ENCODE measurements at places on chromosomes 12 and 14. TPM values are rescaled to one million over a fixed set of nuclear protein-coding genes. Genes with fewer than 3 reads are reported as not detected.
A peak's percentile ranks its signal among the peaks of the same experiment; 100 is the strongest.

The KRT6B gene
- total RNA-seq, result 0.40 TPM

The LPAR5 gene
- 1.9 TPM for total RNA-seq

The SLC25A21 gene
- 1.5 TPM for total RNA-seq

The HOXC10 gene
- 0.51 TPM for total RNA-seq

The RNASE7 gene
- total RNA-seq, result not detected

The KTN1 gene
- total RNA-seq, result 162 TPM

The INHBC gene
- total RNA-seq, result 0.46 TPM

The KRT72 gene
- not detected for total RNA-seq

The TAS2R30 gene
- total RNA-seq, result 1.5 TPM

The RHOJ gene
- total RNA-seq, result 2.5 TPM

The SLC41A2 gene
- total RNA-seq, result 18.7 TPM

The GPR132 gene
- 0.68 TPM for total RNA-seq

The CD163L1 gene
- total RNA-seq, result 8.2 TPM

The SELPLG gene
- total RNA-seq, result 2.6 TPM

DNA sequence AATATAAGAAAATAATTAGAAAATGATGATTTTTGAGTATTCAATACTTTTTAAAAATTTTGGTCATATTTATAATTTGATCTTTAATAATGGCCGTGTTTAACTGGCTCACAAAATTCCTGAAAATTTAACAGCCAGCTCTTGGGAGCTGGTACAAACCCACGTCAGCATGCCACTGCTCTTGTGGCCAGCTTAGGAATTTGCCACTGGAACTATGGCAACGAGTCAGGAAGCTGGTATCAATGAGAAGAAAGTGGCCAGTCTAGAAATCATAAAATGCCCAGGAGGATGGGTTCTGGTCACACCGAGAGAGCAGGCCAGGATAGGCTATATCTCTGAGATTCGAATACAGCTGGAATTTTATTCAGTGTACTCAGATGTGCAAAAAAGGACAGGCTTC lies 72.2 kb upstream of the PLEKHG3 start:
- no peak for DNase-seq
- no peaks in the 10 kb centered on the region for H3K4me1 ChIP-seq
- no peak overlapping the region for H3K27ac ChIP-seq
- no peaks in the 10 kb centered on the region for H3K27me3 ChIP-seq
- no peak overlapping the region for H3K4me3 ChIP-seq
- no peaks in the 10 kb centered on the region for H3K36me3 ChIP-seq

GRCh38 chr12:4037747-4038312 lies 164.6 kb upstream of the PARP11 start:
- no peaks in the 10 kb centered on the region for H3K4me1 ChIP-seq
- no peak overlapping the region for H3K27ac ChIP-seq
- DNase-seq, result peak; percentile 59
- no peaks in the 10 kb centered on the region for H3K27me3 ChIP-seq

DNA sequence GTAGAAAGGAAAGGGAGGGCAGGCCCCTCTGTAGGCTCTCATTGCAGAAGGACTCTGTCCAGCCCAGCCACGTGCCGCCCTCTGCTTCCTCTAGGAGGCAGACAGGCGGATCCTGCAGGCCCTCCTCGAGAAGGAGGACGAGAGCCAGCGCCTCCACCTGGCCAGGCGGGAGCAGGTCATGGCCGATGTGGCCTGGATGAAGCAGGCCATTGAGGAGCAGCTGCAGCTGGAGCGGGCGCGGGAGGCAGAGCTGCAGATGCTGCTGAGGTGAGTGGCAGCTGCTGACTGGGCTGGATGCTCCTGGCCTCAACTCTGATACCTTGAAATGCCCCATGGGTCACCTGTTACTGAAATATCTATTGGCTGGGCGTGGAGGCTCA lies 10.9 kb downstream of the TCHP start:
- no peak overlapping the region for H3K4me3 ChIP-seq
- H3K4me1 ChIP-seq, result no peaks in the 10 kb centered on the region
- no peaks in the 10 kb centered on the region for H3K27me3 ChIP-seq
- H3K36me3 ChIP-seq, result no peaks in the 10 kb centered on the region
- no peak overlapping the region for H3K27ac ChIP-seq

DNA sequence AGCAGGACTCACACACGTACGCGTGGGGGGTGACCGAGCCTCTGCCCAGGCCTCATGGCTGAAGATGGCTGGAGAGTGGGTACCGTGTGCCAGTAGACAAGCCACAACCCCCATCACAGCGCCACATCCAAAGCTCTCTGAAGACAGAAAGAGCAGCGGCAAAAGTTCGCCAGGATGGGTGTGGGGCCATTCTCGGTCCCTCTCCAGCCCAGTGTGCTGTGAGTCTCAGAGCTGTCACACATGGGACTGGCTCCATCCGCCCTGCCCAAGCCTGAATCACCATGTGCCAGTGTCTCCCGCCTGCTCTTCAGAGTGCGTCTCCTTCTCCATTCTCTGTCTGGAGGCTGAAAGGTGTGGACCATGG lies 5.7 kb downstream of the TMEM179 start:
- no peak overlapping the region for H3K27ac ChIP-seq
- no peak overlapping the region for H3K4me3 ChIP-seq
- no peaks in the 10 kb centered on the region for H3K4me1 ChIP-seq
- H3K27me3 ChIP-seq, result peaks cover 13% of the 10 kb centered on the region
- no peaks in the 10 kb centered on the region for H3K36me3 ChIP-seq

DNA sequence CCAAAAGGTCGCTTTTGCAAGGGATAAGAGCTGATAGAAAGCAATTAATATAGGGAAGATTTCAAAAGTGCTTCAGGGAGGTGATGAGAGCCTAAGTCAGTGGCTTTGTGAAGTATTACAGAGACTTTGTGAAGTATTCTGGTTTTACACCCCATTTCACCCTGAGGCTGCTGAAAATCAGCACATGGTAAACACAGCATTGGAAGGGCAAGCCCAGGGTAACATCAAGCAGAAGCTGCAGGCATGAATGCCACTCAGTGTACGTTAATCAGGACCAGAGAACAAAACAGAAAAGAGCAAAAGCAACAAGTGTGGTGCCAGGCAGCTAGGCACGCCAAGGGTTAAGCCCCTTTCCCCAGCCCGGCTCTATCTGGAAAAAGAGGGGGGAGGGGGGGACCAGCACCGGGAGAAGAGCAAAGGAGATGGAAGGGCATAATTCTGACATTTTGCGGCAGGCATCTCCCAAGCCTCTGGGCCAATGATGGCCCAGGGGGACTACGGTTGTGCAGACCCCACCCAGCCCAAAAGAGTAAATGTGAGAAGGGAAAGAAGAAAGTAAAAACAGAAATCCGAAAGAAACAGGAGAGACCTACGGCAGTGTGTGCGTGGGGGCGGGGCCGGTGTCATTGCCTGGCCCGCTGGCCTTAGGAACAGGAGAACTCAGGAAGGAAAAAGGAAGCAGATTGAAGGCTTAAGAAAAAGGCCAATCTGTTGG lies 58.9 kb downstream of the DHRS2 start:
- H3K27me3 ChIP-seq, result no peaks in the 10 kb centered on the region
- H3K4me3 ChIP-seq, result peak overlapping the region; percentile 8

GRCh38 chr12:77232045-77232444 lies 166.7 kb upstream of the E2F7 start:
- no peaks in the 10 kb centered on the region for H3K27me3 ChIP-seq
- H3K4me1 ChIP-seq, result no peaks in the 10 kb centered on the region
- no peak overlapping the region for H3K4me3 ChIP-seq
- no peaks in the 10 kb centered on the region for H3K36me3 ChIP-seq

- DNase-seq, result no peak
- H3K27me3 ChIP-seq, result no peaks in the 10 kb centered on the region
- H3K4me1 ChIP-seq, result no peaks in the 10 kb centered on the region
- H3K4me3 ChIP-seq, result no peak overlapping the region
- no peak overlapping the region for H3K27ac ChIP-seq
Observed at GRCh38 chr12:69321351-69321750, 26.8 kb upstream of the LYZ start.

GRCh38 chr12:24881227-24881626 lies 67.7 kb downstream of the BCAT1 start:
- DNase-seq, result no peak
- H3K36me3 ChIP-seq, result no peaks in the 10 kb centered on the region
- H3K27me3 ChIP-seq, result no peaks in the 10 kb centered on the region
- H3K27ac ChIP-seq, result no peak overlapping the region

- no peaks in the 10 kb centered on the region for H3K36me3 ChIP-seq
- H3K27ac ChIP-seq, result no peak overlapping the region
- no peaks in the 10 kb centered on the region for H3K4me1 ChIP-seq
- no peak overlapping the region for H3K4me3 ChIP-seq
Observed at GRCh38 chr12:96215919-96216273, 21.7 kb downstream of the ELK3 start.

DNA sequence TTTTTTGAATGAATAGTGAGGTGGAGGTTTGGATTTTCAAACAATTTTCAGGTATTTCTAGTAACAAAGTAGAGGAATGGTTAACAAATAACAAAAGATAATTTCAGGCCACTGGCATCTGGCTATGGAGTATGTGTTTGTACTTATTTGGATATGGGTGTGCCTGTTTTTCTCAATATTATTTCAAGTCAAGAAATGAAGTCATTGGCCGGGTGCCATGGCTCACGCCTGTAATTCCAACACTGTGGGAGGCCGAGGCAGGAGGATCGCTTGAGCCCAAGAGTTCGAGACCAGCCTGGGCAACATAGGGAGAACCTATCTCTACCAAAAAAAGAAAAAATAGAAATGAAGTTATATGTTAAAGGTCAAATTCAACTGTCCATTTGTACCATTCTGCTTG lies 13.9 kb downstream of the SLC35E3 start:
- no peak overlapping the region for H3K27ac ChIP-seq
- H3K27me3 ChIP-seq, result no peaks in the 10 kb centered on the region
- no peak overlapping the region for H3K4me3 ChIP-seq
- no peaks in the 10 kb centered on the region for H3K4me1 ChIP-seq

GRCh38 chr12:76549131-76549530 lies 10.4 kb downstream of the OSBPL8 start:
- no peak overlapping the region for H3K27ac ChIP-seq
- H3K36me3 ChIP-seq, result no peaks in the 10 kb centered on the region
- no peak overlapping the region for H3K4me3 ChIP-seq
- H3K27me3 ChIP-seq, result no peaks in the 10 kb centered on the region

GRCh38 chr14:92610849-92611271 lies 97.3 kb downstream of the RIN3 start:
- H3K4me3 ChIP-seq, result no peak overlapping the region
- H3K27me3 ChIP-seq, result no peaks in the 10 kb centered on the region
- no peak overlapping the region for H3K27ac ChIP-seq
- no peak for DNase-seq
- no peaks in the 10 kb centered on the region for H3K36me3 ChIP-seq

DNA sequence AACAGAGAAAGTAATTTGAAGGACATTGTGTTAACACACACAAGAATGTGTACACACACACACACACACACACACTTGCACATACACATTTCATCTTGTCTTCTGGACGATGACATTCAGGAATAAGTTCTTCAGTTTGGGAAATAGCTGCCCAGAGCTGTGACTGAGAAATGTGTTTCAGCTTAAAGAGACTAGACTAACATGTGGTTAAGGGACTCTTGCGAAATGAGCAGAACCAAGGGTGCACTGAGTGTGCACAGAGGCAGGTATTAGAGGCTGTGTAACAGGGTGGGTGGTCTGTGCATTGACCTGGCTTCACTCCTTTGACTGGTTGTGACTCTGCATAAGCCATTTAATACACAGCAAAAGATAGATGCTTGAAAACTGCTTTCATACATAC lies 29.4 kb upstream of the KCNA5 start:
- no peaks in the 10 kb centered on the region for H3K36me3 ChIP-seq
- no peaks in the 10 kb centered on the region for H3K4me1 ChIP-seq
- no peak for DNase-seq
- H3K27ac ChIP-seq, result no peak overlapping the region
- no peaks in the 10 kb centered on the region for H3K27me3 ChIP-seq

DNA sequence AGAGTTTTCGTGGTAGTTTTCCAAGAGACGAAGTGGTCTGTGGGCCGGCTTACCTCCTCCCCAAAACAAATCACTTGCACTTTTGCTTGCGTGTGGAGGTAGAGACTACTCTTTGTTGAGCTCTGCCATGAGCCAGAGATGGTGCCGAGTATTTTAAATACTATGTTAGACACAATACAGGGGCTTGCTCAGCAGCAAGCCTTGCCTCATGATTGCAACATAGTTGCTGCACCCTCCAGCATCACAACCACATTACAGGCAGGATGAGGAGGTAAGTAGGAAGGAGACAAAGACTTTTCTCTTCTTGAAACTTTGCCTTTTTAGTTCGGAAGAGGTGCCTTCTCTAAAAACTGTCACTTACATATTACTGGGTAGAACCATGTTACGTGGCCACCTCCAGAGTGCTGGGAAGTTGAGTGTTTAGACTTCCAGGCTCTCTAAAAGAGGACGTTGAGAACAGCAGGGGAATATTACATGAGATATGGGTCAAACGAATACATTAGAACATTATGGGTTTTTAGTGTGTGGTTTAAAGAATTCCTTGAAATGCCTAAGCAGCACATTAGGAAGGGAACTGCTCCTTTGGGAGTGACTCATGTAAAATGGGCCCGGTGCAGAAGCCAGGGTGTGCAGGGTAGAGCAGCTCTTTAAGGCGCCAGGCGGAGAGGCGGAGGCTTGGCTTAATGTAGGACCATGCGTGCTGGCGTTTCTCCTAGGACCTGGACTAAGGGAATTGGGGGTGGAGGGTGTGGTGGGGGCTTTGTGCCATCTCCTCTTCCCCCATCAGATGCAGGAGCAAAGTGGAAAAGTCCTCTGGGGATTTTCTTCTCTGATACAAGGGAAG lies 110.6 kb upstream of the PRMT8 start:
- no peak overlapping the region for H3K4me3 ChIP-seq
- no peak overlapping the region for H3K27ac ChIP-seq
- H3K27me3 ChIP-seq, result no peaks in the 10 kb centered on the region
- H3K36me3 ChIP-seq, result no peaks in the 10 kb centered on the region
- no peak for DNase-seq

DNA sequence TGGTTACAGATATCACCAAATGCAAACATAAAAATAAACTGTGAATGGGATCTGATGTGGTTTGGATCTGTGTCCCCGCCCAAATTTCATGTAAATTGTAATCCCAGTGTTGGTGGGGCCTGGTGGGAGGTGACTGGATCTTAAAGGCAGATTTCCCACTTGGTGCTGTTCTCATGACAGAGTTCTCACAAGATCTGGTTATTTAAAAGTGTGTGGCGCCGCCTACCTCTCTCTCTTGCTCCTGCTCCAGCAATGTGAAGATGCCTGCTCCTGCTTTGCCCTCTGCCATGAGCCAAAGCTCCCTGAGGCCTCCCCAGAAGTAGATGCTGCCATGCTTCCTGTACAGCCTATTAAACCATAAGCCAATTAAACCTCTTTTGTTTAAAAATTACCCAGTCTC lies 47.8 kb downstream of the SLC25A21 start:
- no peaks in the 10 kb centered on the region for H3K4me1 ChIP-seq
- H3K27me3 ChIP-seq, result no peaks in the 10 kb centered on the region
- DNase-seq, result no peak
- no peaks in the 10 kb centered on the region for H3K36me3 ChIP-seq
- H3K4me3 ChIP-seq, result no peak overlapping the region
- H3K27ac ChIP-seq, result no peak overlapping the region

DNA sequence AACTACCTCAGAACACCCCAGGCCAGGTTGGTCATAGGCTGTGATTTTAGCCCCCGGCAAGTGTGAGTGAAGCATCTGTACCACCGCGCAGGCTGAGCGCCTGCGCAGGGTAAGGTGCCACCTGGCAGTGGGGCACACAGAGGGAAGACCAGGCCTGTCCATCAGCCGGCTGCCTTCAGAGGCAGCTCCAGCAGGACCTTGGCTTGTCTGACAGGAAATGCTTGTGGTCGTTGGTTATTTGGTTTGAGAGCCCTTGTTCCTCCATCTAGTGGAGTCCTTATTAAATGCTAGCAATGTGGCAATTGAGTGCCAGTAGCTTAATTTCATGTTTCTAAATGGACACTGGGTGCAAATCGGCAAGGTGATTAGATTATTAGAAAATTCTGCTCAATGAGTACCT lies 27.5 kb downstream of the SLC25A29 start:
- H3K36me3 ChIP-seq, result no peaks in the 10 kb centered on the region
- DNase-seq, result peak; percentile 47
- no peak overlapping the region for H3K27ac ChIP-seq
- no peaks in the 10 kb centered on the region for H3K27me3 ChIP-seq
- no peak overlapping the region for H3K4me3 ChIP-seq
